Muscle of back (tissue), 13 donors: ENCODE measurements at places on chromosomes 12 and 14. TPM values are rescaled to one million over a fixed set of nuclear protein-coding genes. Genes with fewer than 3 reads are reported as not detected.

The PLEKHD1 gene
- polyA plus RNA-seq, result 0.79 TPM

- DNase-seq, result no peak
Measured at GRCh38 chr12:74579446-74579845, 41.8 kb downstream of the ATXN7L3B start.

- DNase-seq, result no peak
Measured at GRCh38 chr14:100279563-100279962, 26.7 kb downstream of the SLC25A29 start.

GRCh38 chr14:94345344-94346064 lies 22.4 kb upstream of the SERPINA6 start:
- peak; percentile 83 for DNase-seq

The ZNF891 gene
- 2.7 TPM for polyA plus RNA-seq

- peak; percentile 82 for DNase-seq
Measured at GRCh38 chr14:103292426-103293374, 41.3 kb upstream of the EIF5 start.

- no peak for DNase-seq
Measured at GRCh38 chr14:63737582-63738006, 9.7 kb upstream of the SGPP1 start.

DNA sequence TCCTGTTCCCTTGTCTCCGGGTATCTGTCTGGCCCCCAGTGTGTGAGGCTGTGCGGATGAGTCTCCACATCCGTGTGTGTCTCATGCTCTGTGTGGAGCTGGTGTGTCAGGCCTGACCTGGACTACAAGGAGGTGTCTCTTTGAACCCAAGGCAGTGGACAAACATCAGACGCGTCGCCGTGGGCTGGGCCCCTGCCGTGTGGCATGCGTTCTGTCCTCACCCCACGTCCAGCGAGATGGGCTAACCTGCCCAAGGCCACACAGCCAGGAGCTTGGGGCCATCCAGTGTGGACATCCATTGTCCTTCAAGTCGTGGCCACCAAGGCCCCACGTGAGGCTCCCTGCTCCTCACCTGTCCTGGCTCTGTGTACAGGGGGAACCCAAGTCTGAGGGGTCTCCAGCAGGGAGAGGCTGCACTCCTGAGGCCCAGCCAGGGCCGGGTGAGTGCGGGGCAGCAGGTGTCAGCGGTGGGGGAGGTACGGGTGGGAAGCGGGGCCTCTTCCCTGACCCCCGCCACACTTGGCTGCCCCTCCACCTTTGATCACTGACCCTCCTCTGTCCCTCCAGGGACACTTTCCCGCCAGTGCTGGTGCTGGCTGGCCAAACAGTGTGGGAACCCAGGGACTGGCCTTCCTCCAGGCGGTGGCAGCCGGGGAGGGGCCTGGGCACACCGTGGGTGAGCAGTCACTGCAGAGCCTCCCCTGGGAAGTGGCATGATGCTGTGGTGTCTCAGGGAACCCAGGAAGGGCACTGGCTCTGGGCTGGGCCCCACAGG lies 48.5 kb downstream of the CYP46A1 start:
- no peak for DNase-seq
